Stimulated activated CD4-positive, alpha-beta T cell treated with anti-CD3 and anti-CD28 coated beads, Interleukin-4, amount 100 ng/mL, for 48 hours (primary cell): ENCODE measurements at places on chromosomes 13 and 19.
A peak's percentile ranks its signal among the peaks of the same experiment; 100 is the strongest.

DNA sequence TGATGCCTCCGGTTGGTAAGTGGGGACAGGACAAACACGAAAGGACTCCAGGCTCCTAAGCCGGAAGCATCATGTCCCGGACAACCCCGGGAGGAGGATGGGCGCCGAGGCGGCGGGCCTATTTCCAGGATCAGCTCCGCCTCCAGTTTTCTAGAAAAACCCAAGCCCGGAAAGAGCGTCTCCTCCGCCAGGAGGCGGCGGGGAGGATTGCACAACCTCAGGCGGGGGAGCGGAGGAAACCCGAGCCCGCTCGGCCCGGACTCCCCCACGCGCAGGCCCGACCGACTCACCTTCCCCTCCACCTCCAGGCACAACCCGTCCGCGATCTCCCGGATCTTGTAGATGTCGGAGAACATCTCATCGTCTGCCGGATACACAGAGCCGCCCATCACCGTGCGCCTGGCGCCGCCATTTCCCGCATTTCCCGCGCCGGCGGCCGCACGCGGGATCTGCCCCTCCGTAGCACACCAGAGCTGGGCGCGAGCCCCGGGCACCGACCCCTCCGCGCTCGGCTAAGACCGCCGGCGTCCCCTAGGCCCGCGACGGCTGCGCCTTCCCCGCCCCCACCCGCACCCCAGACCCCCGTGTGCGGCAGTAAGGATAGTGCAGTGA lies 455 bp downstream of the TPT1 start:
- peak; percentile 76 for DNase-seq

- no peak for DNase-seq
These were observed 165.6 kb upstream of the STARD13 start for GRCh38 chr13:33450956-33451709.

DNA sequence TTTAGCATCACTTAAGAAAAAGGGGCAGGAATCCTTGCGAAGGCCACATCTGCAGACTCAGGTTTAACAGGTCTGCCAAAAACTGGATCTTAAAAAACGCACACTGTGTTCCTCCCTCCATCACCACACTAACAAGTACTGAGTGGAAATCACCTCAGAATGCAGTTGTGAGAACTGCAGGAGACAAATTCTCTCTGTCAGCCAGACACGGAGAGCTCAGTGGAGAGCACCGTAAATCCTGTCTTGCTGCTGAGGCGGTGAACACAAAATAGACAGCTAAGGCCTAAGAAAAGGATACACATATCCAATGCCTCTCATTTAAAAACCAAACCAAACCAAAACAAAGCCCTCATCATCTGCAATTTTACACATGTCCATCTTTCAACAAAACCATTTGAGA lies 1287.6 kb downstream of the EFNB2 start:
- no peak for DNase-seq

DNA sequence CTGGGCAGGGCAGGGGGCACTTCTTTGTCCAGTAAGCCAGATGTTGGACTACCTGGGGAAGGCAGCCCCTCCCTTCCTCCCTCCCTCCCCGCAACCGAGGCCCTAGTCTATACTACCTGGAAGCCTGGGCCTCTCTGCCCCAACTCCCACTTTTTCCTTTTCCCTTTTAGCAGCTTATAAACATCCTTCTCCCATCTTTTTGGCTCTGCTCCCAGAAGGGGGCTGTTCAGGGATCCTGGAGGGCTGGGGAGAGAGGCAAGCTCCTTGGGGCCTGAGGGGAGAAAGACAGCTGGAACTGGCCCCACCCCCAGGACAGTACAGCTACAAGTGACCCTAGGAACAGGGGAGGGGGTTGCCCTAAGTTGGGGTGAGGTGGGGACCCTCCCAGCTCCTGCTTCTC lies 44.9 kb downstream of the LYL1 start:
- DNase-seq = no peak

DNA sequence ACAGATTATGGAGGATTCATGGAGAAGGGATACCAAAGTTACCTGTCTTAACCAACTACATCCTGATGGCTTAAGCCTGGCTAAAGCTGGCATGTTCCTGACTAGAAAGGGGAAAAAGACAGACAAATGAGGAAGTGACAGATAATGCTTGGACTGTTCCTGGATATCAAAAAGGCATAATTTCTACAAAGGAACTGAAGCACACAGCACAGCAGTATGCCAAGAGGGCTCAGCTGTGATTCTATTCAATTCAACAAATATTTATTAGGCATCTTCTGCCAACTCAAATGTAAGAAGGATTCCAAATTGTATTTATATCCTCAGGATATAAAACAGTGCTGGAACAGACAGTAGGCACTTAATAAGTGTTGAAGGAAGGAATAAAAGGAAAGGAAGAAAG lies 59.5 kb downstream of the KLF12 start:
- no peak for DNase-seq
